Breast epithelium (tissue), 4 donors: ENCODE measurements at places on chromosomes 4 and X.
A peak's percentile ranks its signal among the peaks of the same experiment; 100 is the strongest.

DNA sequence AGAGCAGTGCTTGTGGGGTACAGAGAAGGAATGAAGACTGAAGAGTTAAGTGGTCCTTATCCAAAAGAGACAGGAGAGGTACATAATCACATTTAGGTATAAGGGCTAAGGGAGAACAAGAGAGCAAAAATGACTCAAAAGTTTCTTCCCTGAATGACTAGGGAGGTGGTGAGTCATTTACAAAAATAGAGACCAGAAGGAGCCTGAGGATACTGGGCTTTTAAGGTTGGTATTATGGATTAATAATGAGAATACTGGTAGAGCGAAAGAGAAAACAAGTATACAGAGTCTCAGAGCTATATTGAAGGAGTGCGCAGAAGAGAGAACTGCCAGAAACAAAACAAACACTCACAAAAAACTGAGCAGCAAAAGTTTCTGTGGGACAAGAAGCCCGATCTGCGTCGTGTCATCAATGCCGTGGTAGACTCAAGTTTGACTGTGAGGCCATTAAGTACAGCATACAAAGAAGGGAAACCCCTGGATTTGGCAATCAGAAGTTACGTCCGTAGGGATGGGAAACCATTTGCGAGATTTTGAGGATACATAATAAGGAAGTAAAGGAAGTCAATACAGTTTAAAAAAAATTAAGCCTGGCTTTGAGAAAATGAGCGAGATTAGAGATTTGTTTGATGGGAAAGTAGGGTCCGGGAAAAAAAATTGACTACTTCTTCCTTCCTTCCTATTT lies 129.1 kb upstream of the STIM2 start:
- no peak for DNase-seq

DNA sequence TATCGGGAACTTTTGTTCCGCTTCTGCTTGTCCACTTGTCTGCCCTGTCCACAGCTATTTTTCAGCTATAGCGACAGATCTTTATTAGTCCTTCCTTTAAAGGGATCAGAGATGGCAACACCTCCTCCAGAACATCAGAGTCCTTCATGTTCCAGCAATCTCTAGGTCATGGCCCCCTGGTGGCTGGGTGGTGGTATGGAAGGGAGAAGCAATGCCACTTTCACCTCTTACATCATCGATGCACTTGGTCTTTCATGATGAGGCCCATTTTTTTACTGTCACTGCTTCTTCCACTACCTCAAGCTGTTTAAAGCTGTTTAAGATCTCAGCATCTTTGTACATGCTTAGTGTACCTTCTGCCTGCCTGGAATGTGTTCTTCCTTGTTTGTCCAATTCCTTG lies 106.7 kb downstream of the ARHGAP6 start:
- DNase-seq, result no peak

- peak; percentile 54 for DNase-seq
These were observed 12.5 kb downstream of the GRXCR1 start for GRCh38 chr4:42904986-42905385.

GRCh38 chr4:60745800-60746571 lies 454.1 kb upstream of the ADGRL3 start:
- no peak for DNase-seq

DNA sequence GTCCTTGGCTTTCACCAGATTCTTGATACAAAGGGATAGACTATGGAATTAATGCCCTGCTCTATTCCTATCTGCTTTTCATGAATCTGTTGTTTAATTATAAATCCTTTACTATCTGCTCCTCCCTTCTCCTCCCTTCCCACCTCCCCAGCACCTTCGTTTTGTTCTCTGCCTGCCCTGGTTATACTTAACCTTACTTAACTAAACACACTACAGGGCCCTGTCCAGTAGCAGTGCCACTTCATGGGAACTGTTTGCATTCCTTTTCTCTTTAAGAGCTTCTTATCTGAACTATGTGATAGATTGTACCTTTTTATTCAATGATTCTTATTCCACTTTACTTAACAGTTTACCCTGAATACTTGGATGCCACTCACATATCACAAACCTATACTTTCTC lies 830 bp downstream of the HOPX start:
- no peak for DNase-seq

GRCh38 chr4:43709443-43709842 lies 739.2 kb downstream of the KCTD8 start:
- DNase-seq, result no peak
